ENCODE measurements at places on chromosomes 11 and 22.

- DNase-seq = no peak
These were observed 116.5 kb downstream of the C11orf58 start for GRCh38 chr11:16854979-16855378.

DNA sequence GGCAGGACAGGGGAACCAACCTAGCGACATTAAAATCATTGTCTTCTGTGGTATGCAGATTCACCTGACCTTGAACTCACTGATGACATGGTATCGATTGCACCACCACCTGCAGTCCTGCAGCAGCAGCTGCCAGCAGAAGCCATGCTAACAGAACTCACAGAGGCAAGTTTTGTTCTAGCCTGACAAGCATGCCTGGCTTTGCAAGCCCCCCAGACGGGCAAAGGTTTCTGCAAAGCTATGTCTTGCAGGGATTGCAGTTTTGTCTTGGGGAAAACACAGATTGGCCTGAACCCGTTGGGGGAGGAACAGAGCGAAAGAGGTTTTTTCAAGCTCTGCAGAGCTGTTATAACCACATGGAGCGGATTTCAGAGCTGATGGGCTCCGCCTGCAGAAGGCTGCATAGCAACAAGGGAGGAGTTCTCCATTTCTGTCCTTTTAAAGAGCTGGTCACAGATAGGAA, 221.0 kb downstream of the HIPK3 start:
- DNase-seq = peak; percentile 28

GRCh38 chr11:94876645-94877442, 96.5 kb downstream of the CWC15 start:
- no peak for DNase-seq

DNA sequence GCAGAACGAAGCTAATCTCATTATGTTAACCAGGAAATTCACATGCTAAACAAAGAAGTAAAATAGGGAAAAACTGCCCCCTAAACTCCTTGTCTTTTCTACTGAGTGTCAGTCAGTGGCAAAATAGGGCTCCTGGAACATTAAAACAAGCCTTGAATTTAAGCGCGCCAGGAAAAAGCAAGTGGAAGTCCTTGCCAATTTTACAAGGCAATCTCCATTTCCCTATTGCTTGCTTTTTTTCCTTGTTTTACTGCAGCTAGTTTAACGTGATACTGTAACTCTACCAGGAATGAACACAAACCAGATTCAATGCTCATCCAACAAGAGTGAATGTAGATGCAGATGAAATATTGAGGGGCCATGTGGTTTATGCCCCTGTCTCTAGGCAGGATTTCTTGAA, 28.1 kb upstream of the KIRREL3 start:
- DNase-seq = no peak

GRCh38 chr11:33347490-33348125, 90.4 kb downstream of the HIPK3 start:
- DNase-seq = no peak

GRCh38 chr22:38733724-38734381, 21.9 kb downstream of the SUN2 start:
- DNase-seq = peak; percentile 92

- no peak for DNase-seq
These were observed 32.4 kb upstream of the ARHGAP32 start for GRCh38 chr11:129224538-129224937.

DNA sequence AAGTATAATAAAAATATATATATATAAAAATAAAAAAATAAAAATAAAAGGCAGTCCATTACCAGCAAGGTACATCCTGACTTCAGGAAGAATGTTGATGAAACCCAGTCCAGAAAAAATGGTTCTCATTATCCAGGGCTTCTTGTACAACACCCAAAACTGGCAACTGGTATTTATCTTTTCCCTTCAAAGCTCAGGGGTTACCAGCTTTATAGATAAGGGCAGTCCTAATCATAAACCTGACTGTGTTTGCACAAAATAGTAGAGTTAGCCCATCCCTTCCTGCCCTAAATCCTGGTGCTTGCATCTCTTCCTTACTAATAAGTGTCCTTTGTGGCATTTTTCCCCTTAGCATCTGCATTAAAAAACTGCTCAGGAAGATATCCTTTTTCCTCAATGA, 97.5 kb downstream of the CSTPP1 start:
- no peak for DNase-seq

DNA sequence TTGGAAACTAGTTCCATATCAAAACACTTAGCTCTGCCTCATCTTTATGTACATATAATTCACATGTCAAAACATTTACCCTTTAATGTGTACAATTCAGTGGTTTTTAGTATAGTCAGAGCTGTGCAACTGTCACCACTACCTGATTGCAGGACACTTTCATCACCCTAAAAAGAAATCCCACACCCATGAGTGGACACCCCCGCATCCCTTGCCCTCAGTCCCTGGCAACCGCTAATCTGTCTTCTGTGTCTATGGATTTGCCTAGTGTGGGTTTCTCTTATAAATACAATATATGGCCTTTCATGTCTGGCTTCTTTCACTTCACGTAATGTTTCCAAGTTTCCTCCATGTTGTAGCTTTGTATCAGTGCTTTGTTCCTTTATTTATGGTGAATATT, 8.6 kb upstream of the EMID1 start:
- DNase-seq = no peak

GRCh38 chr11:89490602-89490980, 584 bp downstream of the NOX4 start:
- no peak for DNase-seq

GRCh38 chr11:132161403-132162078, 791.1 kb downstream of the NTM start:
- no peak for DNase-seq

DNA sequence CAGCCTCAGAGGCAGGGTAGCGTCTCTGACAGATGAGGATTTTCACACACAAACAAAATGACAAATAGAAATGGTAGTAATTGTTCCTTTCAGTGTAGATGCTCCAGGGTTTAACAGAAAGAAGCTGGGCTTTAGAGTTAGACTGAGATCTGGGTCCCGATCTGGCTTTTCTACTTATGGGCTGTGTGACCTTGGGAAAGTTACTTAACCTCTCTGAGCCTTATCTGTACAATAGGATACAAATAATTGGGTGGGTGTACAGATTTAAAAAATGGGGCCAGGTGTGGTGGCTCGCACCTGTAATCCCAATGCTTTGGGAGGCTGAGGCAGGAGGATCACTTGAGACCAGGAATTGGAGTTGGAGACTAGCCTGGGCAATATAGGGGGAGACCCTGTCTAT, 204.9 kb downstream of the CEP164 start:
- DNase-seq = no peak

DNA sequence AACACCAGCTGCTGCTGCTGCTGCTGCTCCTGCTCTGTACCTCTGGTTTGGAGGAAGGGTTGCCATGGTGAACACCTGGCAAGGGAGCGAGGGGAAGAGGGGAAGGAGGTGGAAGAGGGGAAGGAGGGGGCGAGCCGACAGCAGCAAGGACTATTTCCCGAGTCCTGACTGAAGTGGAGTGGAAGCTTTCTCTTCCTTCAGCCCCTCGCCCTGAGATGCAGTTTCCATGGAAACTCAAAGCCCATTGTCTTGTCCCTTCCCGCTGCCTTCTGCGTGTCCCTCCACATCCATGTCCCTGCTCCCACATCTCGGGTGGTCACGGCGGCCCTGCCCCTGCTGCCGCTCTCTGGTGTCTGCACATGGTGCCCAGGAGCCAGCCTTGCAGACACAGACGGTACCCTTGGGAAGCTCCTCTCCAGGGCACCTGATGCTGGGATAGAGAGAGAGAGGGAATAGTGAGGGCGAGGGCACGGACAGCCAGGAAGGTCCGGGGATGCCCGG, 28.6 kb downstream of the FAM83F start:
- DNase-seq = no peak

- DNase-seq = no peak
These were observed 6.9 kb downstream of the BDNF start for GRCh38 chr11:27693398-27693797.

DNA sequence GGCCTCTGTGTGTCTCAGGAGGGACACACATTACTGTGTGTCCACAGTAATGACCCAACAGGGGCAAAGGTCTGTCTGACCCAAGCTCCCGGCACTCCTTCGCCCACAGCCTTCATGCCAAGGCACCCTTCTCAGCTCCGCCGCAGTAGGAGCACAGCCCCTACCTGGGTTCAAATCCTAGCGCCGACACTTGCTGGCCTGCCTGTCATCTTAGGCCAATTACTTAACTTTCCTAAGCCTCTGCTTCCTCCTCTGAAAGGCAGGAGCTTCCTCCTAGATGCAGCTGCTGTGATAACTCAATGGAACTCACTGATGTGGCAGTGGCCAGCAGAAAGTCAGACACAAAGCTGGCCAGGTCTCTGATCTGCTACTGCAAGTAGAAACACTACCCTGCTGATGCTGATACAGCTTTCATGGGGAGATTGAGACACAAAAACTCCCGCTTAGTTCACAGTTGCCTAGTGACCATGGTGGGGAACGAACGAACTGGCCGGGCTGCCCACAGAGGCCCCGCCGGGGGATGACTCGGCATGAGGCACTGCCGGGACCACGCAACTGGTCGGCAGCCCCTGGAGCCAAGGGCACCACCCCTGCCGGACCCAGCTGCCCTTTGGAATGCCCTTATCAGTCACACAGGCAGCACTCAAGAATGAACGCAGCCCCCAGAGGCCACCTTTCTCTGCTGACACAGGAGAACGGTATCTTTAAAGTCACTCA, 8.1 kb downstream of the EHD1 start:
- no peak for DNase-seq

GRCh38 chr11:117998664-117999353, 12.6 kb downstream of the IL10RA start:
- DNase-seq = no peak

GRCh38 chr11:91851908-91852307, 372.7 kb upstream of the FAT3 start:
- no peak for DNase-seq

DNA sequence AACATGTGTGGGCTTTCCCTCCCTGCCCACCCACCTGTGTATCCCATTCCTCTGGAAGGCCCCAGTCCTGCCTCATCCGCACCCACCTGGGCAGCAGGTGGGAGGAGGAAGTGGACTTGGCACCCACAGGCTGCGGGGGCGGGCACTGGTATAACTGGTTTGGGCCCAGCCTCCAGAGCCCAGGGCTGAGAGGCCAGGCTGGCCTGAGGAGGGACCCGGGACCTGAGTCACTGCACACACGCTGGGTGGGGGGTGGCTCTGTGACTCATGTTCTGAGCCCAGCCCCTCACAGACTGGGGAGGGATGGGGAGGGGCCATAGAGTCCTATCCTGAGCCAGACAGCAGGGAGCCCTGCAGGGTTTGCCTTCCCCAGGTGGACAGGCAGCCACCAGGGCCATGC, 16.7 kb downstream of the PHLDA2 start:
- DNase-seq = no peak

DNA sequence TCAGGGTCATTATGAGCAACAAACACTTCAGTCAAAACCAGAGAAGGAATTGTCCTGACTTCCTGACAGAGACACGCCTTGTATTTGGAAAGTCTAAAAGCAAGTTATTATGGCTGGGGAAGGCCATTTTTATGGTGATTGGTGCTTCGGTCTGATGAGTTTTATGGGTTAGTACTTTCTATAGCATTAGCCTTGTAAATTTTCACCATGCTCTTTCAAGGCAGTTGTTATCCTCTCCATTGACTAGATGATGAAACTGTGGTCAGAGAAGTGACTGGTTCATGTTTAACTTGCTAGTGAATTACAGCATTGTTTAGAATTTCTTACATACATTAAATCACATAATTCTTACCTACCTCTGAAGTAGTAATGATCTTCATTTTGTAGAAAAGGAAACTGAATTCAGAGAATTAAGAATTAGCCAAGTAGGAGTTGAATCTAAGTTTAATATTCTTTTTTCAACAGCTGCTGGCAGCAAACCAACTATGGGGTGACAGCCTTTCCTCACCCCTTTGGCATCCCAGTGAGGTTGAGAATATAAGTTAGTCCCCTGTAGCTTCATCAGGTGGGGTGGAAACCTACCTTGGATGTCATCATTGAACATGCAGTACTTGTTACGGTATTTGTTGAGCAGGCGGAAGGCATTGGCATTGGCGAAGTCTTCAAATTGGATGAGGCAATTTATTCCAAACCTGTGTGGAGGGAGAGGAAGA, 90.0 kb downstream of the CCDC81 start:
- no peak for DNase-seq

- no peak for DNase-seq
These were observed 1.0 kb upstream of the NPAS4 start for GRCh38 chr11:66419825-66420224.

GRCh38 chr22:39967996-39968972, 8.1 kb downstream of the TMA7B start:
- DNase-seq = no peak

DNA sequence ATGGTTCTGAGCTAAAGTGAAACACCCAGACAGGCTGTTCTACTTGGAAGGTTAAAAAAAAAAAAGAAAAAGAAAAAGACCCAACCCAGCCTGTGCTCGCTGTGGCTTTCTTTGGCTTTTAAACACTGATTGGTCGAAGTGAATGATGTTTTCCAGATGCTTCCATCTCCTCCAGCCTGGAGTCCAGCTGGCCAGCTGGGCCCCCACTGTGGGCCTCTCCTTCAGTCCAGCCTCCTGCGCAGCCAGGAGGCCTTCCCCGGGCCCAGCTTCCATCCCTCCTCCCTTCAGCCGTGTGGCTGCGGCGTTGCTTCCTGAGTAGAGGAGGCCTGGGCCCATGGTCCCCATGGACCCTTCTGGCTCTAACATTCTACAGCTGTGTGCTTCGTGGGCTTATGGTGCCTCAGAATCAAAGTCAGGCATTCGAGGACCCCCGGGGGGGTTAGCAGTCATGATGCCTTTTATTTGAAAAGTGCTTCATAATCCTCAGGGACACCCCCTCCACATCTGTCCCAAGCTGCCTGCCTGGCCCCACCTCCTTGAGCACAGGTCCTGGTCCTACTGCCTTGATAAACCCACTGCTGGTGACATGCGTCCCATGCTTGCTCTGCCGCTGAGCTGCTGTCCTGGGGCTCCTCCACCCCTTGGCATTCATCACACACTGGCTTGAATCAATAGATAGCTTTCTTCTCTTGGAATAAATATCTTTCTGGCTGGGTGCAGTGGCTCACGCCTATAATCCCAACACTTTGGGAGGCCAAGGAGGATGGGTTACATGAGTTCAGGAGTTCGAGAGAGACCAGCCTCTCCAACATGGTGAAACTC, 42.2 kb upstream of the FBLN1 start:
- DNase-seq = no peak

GRCh38 chr11:134988495-134988894, 576.5 kb upstream of the B3GAT1 start:
- no peak for DNase-seq

DNA sequence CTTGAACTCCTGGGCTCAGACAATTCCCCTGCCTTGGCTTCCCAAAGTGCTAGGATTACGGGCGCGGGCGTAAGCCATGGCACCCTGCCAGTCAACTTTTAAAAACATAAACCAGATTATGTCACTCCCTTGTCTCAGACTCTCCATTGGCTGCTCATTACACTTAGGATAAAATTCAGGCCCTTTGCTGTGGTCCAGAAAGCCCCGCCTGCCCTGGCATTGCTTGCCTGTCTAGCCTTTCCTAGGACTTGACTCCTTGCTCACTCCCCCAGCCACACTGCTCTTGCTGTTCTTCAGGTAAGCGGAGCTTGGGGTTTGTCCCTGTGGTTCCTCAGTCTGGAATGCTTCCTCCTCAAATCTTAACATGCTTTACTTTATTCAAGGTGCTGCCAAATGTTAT, 30.5 kb downstream of the DIXDC1 start:
- DNase-seq = no peak

GRCh38 chr11:19642185-19643158, 70.2 kb upstream of the NAV2 start:
- no peak for DNase-seq
